NCI-H460 (cell line): ENCODE measurements at places on chromosomes 16 and 17.

GRCh38 chr16:68094614-68094934, 9.4 kb downstream of the NFATC3 start:
- no peak for DNase-seq

GRCh38 chr17:20929334-20929733, 113.5 kb downstream of the USP22 start:
- no peak for DNase-seq

- DNase-seq, result no peak
Measured at GRCh38 chr17:79955691-79956440, 79.8 kb downstream of the TBC1D16 start.

DNA sequence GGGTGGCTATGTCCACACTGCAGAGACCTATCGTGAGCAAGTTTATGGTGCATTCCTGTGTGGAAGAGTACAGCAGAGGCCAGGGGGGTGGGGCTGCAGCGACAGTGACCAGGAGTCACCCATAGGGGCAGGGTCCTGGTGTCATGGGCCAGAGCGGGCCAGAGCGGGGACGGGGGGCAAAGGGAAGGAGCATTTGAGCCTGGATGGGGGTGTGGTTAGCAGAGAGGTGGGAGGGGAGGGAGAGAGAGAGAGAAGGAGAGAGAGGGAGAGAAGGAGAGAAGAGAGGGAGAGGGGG, 17.8 kb downstream of the JPH3 start:
- DNase-seq, result no peak

GRCh38 chr16:88287219-88287618, 95.5 kb upstream of the ZNF469 start:
- DNase-seq, result peak; percentile 69

- DNase-seq, result no peak
Measured at GRCh38 chr17:33803199-33803685, 451.8 kb upstream of the CCL2 start.

DNA sequence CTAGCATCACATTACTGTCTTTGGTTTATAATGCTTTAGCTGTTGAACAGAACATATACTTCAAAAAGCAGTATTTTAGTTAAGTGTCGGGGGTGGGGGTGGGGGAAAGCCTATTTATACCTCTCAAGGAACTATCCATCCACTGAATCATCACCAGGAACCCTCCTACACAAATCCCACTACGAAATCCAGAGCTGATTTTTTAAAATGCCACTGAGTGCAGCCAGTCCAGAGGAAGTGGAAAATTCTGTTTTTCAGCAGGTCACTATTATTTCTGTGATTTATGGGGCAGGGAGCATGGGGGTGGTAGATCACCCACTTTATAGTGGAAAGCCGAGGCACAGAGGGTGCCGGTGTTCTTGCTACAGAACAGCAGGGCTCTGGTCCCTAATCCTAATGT, 284.1 kb downstream of the SOX9 start:
- no peak for DNase-seq

DNA sequence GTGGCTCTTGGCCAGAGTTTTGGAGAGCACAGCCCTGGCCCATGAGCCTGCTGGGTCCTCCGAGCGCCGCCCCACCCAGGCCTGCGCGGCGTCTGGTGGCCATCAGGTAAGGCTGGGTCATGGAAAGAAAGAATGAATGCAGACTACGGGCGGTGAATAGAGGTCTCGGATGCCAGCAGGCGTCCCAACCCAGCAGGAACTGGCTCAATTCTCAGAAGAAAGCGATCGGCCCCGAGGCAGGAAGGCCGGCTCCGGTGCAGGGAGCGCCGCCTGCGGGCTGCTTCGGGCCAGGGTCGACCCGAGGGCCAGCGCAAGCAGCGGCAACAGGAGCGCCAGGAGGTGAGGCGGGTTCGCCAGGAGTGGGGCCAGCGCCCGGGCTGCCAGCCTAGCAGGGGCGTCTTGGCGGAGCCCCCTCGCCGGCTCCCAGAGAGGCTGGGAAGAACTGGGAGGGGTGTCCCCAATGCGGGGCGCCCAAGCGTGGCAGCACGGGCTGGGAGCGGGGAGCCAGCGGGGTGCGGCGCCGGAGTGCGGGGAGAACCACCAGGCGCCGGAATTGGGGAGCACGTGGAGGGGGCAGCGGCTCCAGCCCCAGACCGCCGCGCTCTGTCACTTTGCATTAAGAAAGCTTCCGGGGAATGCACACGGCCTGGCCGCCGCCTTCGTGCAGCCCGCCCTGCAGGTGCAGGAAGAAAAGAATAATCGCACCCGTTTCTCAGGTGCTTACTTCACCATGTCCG, 7.1 kb upstream of the TMC5 start:
- peak; percentile 7 for DNase-seq

GRCh38 chr17:77127735-77128361, 12.9 kb upstream of the SEC14L1 start:
- no peak for DNase-seq

- DNase-seq, result no peak
Measured at GRCh38 chr16:14576069-14576468, 54.0 kb downstream of the PARN start.

DNA sequence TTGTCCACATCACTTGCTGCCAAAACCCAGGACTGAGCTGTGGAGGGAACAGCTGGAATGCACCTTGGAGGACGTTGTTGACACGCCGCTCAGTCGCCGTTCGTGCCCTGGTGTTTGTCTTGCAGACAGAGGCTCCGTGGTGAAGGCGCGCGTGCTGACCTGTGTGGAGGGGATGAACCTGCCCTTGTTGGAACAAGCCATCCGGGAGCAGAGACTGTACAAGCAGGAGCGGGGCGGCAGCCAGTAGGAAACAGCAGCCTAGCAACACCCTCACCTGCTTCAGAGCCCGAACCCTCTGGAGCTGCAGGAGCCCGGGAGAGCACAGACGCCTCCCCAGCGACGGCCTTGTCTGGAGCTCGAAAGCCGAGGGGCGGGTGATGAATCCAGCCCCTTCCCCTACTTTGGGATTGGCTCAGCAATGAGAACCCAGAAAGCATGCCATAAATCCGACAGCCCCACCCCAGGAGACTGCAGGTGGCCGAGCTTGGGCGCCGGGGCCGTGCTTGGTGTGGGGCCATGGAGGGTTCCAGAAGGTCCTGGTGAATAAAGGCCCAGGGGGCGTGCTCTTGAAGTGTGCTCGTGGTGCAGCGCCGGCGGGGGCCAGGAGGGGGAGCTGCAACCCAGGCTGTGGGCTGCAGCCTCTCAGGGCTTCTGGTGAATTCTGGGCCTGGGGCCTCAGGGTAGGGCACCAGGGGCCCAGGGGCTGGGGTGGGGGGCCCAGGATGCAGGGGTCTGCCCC, 470 bp upstream of the CDK3 start:
- peak; percentile 48 for DNase-seq

- DNase-seq, result no peak
Measured at GRCh38 chr17:45334231-45334630, 17.4 kb upstream of the MAP3K14 start.

DNA sequence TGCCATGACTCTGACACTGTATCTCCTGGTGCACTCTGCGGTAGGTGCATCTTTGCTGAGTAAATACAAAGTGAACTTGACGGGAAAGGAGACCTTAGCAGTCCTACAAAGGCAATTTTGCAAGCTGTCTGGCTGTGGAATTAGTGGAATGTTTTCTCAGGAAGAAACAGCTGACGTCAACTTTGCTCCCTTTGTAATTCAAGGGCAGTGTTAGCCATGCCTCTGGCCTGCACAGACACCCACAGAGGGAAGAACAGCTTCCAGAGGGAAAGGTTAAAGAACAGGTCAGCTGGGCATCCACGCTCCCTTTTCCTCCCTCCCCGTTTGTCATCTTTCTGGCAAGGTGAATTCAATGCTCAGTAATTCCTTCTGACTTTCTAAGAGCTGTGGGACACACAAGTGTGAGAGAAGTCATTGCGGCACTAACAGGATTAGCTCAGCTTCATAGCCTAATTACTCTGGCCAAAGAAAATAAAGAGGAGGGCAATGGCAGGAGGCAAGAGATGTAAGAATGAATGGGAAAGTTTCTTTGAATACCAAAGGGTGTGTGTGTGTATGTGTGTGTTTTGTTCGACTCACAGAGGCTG, 476.9 kb upstream of the GOT2 start:
- DNase-seq, result peak; percentile 85

- DNase-seq, result no peak
Measured at GRCh38 chr16:85421338-85422195, 191.6 kb upstream of the GSE1 start.

GRCh38 chr16:84055366-84055765, 12.8 kb upstream of the SLC38A8 start:
- no peak for DNase-seq

- no peak for DNase-seq
Measured at GRCh38 chr16:83269541-83269940, 538.2 kb upstream of the HSBP1 start.

DNA sequence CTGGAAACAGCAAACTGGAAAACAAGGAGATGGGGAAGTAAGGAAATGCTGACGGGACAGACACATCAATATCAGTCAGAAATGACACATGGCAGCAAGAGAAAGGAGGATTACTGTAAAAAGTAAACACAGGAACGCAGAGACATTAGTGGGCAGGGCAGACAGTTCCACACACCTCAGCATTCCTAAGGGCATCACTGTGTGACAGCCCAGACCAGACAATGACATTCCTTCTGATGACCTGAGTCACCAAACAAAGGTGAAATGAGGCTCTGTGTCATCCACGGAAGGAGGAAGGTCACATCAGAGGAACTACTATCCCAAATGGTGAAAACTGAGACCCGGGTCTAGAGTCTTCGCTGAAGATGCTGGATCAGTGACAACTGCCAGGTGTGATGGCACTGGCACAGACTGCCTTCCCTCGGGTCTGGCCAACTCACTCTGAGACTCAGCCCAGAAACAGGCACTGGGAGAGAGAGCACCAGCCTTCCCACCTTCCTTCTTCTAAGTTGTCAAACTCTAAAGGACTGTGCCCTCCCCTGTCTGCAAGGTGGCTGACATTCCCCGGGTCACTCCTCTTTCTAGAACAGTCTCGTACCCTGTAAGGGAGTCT, 36.7 kb downstream of the TK2 start:
- DNase-seq, result peak; percentile 30

DNA sequence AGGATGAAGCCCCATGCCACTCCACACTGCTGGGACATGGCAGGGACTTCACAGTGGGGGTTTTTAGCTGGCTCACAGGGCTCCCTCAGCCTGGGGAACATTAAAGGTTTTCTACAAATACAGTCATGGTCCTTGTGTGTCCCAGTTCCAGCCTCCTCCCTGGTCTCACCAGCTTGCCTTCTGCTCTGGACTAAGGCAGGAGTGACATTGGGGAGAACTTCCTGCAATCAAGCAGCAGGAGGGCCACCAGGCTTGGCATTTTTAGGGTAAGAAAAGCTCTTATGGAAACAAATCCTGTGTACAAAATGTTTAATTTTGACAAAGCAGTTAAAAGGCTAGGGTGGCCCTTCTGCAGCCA, 1.9 kb downstream of the PARD6A start:
- DNase-seq, result no peak

GRCh38 chr16:27448532-27449433, 46.8 kb downstream of the IL21R start:
- DNase-seq, result no peak

- DNase-seq, result peak; percentile 32
Measured at GRCh38 chr16:64051824-64052223, 1070.0 kb downstream of the CDH11 start.

DNA sequence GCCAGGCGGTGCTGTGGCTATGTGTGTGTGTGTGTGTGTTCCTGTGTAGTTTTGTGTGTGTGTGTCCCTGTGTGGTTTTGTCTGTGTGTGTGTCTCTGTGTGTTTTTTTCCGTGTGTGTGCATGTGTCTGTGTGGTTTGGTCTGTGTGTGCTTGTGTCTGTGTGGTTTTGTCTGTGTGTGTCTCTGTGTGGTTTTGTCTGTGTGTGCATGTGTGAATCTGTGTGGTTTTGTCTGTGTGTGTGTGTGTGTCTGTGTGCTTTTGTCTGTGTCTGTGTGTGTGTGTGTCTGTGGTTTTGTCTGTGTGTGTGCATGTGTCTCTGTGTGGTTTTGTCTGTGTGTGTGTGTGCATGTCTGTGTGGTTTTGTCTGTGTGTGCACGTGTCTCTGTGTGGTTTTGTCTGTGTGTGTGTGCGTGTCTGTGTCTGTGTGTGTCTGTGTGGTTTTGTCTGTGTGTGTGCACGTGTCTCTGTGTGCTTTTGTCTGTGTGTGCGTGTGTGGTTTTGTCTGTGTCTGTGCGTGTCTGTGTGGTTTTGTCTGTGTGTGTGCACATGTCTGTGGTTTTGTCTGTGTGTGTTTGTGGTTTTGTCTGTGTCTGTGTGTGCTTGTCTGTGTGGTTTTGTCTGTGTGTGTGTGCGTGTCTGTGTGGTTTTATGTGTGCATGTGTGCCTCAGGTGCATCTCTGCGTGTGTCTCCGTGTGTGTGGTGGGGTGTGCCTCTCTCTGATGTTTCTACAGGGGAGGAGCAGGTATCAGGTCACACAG, 62.3 kb downstream of the ZDHHC7 start:
- no peak for DNase-seq

GRCh38 chr16:53093162-53093744, 38.5 kb downstream of the CHD9 start:
- DNase-seq, result no peak

DNA sequence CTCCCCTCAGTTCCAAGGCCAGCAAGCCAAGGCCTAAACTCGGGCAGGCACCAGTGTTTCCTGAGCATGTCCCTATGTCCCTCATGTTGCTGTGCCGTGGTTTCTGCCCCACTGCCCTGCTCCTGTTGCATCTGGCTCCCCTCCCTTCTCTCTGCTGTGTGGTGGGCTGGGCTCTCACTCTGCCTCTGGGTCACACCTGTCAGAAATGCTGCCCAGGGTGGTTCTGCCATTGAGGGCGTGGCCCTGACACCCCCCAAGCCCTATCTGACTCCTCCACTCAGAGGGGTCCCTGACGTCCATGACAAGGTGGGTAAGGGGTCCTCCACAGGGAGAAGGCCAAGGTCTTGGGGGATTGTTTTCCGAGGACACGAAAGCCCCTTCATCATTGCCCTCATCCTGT, 9.2 kb upstream of the ITGA3 start:
- no peak for DNase-seq

DNA sequence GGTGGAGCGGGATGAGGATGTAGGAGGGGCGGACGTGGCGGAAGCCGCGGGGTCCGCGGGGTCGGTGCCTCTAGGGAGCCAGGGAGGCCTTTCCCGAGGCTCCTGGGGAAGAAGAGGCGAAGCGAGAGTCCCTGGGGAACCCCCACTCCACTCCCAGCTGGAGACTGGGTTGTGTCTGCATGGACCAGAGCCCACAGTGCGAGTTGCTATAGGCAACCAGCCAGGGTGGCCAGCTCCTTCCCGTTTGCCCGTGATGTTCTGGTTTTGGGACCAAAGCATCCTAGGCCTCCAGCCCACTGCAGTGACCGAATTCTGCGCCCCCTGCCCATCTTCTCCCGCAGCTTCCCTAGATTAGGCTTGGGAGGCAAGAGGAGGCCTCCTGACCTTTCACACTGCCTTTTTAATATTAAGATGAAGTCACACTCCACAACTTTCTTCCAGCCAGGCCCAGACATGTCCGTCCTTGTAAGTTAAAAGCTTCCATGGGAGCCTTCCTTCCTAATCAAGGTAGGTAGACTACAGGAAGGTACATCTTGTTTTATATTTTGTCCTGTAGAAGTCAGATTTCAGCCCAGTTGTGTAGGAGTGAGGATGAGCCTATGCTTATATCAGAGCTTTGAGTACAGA, 469 bp downstream of the AMZ2 start:
- peak; percentile 23 for DNase-seq
